ENCODE measurements at places on chromosomes 6 and 20.

GRCh38 chr6:19664878-19665612 lies 172.1 kb upstream of the ID4 start:
- no peak for DNase-seq

GRCh38 chr6:76888351-76888750 lies 574.9 kb downstream of the HTR1B start:
- DNase-seq = no peak

GRCh38 chr20:52340036-52340634 lies 148.6 kb upstream of the ZFP64 start:
- no peak for DNase-seq

GRCh38 chr20:34023937-34024722 lies 30.4 kb downstream of the RALY start:
- no peak for DNase-seq

DNA sequence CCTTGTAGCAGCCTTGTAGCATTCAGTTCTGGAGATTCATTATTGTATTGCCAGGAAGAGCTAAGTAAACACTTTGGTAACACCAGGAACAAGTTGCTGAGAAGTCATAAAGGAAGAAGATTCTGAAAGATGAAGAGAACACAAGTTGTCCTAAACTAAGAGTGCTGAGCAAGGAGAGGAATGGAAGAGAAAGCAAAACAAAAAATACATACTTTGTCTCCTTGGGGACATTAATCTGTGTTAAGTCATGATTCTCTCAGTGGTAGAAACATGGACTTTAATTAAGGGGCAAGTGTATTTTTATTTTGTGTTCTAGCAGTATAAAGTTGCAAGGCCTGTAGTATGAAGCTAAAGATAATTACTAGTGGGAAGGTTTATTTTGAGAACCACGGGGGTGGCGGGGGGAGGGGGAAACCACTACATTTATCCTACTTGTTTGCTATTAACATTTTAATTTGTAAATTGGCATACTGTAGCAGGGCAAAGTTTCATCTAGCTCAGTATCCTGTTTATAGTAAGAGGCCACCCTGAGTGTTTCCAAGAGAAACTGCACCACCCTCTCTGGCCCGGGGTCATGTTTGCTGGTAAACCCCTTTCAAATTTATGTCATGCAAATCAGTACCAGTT lies 463.0 kb downstream of the CDKAL1 start:
- DNase-seq = no peak

DNA sequence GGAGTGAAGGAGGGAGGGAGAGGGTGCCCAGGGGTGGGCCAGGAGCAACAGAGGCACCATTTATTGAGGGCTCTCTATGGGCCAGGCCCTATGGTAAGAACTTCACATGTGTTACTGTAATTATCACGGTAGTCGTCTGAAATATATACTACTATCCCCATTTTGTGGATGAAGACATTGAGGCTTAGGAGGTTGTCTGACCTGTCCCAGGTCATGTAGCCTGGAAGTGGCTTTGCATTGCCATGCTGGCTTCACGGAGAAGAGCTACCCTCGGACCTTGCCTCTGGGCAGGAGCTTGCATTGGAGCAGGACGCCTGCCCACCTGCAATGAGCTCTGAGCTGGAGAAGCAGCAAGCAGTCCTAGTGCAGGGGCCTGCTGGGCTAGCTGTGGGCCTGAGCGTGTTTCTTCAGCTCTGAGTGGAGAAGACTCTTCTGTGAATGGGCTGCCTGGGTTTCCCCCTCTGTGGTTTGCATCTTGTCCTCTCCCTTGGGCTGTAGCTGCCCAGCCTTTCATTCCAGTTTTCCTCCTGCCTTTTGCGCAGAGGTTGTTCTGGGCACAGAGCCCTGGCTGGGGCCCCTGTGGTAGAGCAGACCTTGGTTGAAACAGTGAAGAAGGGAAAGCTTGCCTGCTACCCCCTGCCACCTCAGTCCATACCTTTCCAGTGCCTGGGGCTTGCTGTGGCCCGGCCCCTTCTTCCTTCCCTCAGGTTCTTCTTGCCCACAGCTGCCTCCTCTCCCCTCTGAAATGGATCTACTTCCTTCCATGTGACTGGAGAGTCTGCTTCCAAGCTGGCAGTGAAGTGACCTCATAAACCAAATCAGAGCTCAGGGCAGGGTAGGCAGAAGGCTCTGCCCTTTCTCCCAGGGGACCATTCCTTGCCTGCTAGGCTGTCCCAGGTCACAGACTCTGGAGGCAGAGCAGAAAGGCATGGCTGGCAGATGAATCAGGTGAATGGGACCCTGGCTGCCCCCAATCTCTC lies 24.1 kb upstream of the SRF start:
- no peak for DNase-seq

GRCh38 chr6:129270450-129270849 lies 387.5 kb downstream of the LAMA2 start:
- no peak for DNase-seq

- no peak for DNase-seq
These were observed 10.5 kb upstream of the FAM83C start for GRCh38 chr20:35302421-35303335.

- DNase-seq = no peak
These were observed 20.4 kb downstream of the ILRUN start for GRCh38 chr6:34676140-34676539.

GRCh38 chr6:157144859-157145568 lies 178.3 kb downstream of the TMEM242 start:
- DNase-seq = no peak

GRCh38 chr20:51354769-51355319 lies 187.7 kb downstream of the NFATC2 start:
- no peak for DNase-seq

DNA sequence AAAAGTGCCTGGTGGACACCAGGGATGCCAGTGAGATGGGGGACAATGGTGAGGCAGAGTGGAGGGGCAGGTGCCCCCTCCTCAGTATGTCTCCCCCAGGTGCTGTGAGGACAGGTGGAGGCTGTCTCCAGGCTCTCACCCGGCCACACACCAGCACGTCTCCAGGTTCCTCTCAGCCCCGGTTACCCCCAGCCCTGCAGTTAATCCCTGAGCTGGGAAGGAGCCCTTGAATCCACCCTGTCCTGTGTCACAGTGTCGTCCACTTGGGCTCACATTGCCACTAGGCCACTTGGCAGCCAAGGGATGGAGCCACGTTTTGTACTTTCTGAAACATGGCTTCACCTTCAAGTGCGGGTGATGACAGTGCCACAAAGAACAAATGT lies 21.7 kb upstream of the HLA-B start:
- no peak for DNase-seq

- DNase-seq = no peak
These were observed 30.9 kb downstream of the STK35 start for GRCh38 chr20:2132461-2132901.

- DNase-seq = no peak
These were observed 898 bp downstream of the LAMA4 start for GRCh38 chr6:112253498-112253840.

- no peak for DNase-seq
These were observed 36.7 kb downstream of the CFAP61 start for GRCh38 chr20:20089018-20089417.

- no peak for DNase-seq
These were observed 32.8 kb downstream of the GFRA4 start for GRCh38 chr20:3630429-3630828.

- no peak for DNase-seq
These were observed 119.4 kb downstream of the AIG1 start for GRCh38 chr6:143179901-143180612.

- DNase-seq = no peak
These were observed 4.1 kb upstream of the ZNF512B start for GRCh38 chr20:63973636-63974401.

DNA sequence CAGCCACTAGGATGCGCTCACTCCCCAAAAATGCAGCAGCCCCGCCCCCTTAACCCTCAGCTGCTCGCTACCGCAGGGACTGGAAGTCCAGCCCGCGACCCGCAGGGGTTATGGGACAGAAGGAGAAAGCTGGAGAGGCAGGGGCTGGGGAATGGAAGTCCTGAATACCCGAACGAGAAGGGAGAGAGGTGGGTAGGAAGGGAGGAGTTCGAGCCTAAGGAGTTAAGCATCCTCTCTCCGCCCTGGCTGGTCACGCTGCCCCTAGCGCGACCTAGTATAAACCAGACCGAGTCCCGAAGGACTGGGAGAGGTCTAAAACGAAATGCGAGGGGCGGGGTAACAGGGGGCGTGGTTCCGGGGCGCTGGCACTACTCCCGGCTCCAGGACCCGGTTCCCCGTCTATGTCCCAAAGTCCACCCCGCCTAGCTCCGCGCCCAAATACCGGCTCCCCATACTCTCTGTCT lies 448 bp upstream of the DDAH2 start:
- DNase-seq = no peak

DNA sequence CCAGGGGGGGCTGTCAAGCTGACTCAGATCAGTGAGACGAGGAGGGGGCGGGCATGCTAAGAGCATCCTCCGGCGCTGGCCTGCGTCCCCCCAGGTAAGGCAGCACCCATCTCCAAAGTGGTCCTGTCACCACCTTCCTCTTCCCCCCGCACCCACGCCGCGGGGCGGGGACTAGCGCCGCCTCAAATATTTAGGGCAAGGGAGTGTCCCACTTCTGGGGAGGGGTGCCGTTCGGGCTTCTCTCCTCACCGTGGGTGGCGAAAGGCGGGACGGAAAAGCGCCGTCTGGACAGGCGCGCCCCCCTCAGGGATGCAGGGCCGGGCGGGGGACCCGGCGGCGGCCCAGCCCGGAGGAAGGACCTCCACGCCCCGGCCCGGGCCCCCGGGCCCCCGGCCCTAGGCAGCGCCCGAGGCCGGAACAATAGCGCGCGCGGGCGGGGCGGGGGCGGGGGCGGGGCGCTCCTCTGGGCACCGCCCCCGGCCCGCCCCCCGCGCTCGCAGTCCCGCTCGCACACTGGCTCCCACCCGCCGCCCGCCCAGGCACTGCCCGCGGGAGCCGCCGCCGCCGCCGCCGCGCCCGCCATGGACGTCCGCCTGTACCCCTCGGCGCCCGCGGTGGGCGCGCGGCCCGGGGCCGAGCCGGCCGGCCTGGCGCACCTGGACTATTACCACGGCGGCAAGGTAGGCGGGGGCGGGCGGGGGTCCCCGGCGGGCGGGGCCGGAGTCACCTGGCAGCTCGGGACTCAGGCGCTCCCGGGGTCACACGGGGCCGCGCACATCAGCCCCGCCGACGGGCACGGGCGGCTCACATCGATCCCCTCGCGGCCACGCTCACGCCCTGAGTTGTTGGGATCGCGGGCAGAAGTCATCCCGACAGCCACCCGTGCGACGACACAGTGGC lies at the start of gene TOX2:
Gene TOX2 (plus strand): TSS at position 542 of the 900 bp plus-strand sequence. CDS start 40 bp downstream, at position 582.
- no peak for DNase-seq

DNA sequence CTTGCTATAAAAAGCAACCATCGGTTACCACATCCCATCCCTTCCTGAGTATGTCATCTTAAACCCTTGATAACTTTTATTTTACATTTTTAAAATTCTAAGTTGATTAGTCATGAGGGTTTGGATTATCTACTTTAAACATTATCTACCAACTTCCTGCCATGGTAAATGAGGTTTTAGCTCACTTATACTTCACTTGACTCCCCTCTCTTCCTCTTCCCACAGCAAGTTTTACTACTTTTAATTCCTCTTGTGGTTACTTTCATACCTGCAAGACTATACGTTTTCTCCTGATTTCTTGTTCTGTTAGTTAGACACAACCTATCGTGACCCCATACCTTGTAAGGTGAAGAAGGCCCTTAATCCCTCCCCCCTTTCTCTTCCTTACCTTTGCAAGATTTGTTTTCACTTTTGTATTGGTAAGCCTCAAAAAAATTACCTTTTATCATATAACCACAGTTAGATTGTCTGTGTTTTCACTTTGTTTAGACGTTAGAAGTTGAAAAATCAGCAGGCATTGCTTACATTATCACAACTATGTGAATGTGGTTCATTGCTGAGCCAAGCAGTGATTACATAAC lies 60.1 kb upstream of the OGFRL1 start:
- DNase-seq = no peak

GRCh38 chr20:45470262-45470931 lies 844 bp downstream of the WFDC2 start:
- DNase-seq = no peak

DNA sequence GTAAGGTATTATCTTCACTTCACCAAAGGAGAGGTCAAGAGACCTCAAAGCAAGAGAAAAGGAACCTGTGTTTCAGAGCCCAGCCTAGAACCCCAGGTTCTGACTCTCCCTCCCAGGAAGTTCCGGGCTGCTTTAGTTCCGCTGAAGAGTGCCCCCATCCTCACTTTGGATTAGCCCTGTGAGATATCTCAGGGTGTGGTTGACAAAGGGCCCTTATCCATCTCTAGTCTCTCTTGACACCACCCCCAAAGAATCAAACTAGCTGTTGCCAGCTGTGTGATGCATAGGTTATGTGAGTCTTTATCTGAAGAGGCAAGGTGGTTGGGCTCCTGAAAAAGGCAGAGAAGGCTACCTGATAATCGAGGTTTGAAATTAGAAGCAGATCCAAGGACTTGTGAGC lies 20.6 kb downstream of the BRPF3 start:
- DNase-seq = no peak

- no peak for DNase-seq
These were observed 67.0 kb upstream of the TMEM30A start for GRCh38 chr6:75351570-75351969.

DNA sequence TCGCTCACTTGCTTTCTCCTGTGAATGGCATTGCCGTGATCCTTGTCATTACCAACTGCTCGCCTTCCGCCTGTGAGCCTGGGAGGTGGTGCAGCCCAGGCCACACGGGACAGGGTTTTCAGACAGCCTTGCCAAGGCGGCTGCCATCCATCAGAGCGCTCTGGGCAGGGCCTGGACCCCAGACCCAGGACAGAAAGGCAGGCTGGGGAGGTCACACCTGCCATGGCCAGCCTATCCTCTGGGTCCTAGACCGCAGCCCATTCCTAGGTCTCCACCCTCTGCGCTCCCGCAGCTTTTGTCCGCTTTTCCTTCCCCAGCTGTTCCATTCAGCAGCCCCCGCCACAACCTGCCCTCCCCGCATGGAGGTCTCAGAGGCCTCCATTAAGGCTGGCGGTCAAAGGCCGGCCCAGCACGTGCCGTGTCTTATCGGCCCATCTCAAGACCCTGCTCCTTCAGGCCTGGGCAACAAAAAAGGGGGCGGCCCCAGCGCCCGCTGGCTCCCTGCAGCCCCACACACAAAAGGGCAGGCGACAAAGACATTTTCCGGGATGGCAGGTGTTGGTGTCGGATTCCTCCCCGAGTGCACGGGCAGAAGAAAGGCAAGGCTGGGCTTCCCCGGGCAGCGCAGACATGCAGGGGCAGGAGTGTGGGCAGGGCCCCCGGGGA lies 28.1 kb downstream of the INSM1 start:
- DNase-seq = no peak

DNA sequence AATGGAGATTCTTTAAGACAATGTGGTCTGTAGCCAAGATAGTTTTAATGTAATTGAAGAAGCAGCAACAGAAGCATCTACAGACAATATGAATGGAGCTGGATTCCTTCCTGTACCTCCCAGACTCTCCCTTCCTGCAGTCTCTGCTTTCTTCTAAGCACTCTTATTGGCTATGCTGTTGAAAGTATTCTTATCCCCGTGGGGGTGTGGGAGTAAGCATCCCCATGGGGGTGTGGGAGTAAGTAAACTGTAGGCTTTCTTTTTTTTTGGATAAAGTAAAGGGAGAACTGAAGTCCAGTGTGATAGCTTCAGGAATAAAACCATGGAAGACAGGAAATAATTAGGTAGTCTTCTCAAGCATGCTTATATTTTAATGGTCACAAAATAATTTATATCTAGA lies 4.1 kb downstream of the PKIB start:
- DNase-seq = no peak

- no peak for DNase-seq
These were observed 54.4 kb downstream of the RTN4IP1 start for GRCh38 chr6:106574741-106575458.

All from cortex of kidney (tissue), 1 donor.